ENCODE measurements at places on chromosomes 7 and 10.

DNA sequence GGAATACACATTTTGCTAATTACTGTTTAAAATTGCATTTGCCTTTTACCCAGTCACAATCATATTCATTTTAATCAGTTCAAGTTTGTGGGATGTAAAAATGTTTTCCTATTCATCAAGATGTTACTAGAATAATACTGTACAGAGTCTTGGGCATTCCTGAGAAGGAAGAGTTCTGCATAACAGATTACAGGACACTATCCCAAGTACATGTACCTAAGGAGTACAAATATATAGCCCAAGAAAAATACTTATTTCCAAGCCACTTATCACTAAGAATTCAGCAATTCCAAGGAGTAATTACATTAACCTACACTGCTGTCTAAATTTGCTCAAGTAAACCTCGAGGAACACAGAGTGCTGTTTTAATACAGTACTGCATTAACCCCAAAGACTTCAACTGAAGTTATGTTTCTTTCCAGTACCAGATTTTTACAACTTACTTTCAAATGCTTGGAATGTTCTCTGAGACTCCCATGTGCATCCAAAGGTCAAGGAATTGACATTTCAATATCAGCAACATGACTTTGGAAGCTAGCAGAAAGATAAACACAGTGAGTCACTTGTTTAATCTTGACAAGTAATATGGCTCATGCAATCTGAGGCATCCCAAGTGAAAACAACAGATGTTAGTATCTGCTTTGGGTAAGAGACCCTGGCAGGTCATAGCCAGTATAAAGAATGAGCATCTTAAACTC lies 125.4 kb upstream of the BET1 start:
- no peak for DNase-seq

GRCh38 chr7:41750661-41751540 lies 48.0 kb upstream of the INHBA start:
- no peak for DNase-seq

DNA sequence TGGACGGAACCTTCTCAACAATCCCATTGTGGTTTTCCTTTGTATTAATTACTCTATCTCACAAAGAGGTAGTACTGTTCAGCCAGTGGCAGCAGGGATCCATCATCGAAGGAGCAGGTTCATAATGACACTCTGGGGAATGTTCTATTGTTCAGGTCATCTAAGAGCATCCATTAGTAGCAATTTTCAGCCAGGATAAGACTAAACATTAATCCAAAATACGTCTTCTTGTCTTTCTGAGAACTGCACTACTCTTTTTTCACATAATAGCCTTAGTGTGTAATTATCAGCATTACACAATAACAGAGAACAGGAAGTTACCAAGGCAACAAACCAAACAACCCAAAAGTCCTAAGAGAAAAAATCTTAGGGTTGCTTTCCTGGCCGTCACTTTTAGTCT lies 259.5 kb upstream of the VWC2 start:
- no peak for DNase-seq

DNA sequence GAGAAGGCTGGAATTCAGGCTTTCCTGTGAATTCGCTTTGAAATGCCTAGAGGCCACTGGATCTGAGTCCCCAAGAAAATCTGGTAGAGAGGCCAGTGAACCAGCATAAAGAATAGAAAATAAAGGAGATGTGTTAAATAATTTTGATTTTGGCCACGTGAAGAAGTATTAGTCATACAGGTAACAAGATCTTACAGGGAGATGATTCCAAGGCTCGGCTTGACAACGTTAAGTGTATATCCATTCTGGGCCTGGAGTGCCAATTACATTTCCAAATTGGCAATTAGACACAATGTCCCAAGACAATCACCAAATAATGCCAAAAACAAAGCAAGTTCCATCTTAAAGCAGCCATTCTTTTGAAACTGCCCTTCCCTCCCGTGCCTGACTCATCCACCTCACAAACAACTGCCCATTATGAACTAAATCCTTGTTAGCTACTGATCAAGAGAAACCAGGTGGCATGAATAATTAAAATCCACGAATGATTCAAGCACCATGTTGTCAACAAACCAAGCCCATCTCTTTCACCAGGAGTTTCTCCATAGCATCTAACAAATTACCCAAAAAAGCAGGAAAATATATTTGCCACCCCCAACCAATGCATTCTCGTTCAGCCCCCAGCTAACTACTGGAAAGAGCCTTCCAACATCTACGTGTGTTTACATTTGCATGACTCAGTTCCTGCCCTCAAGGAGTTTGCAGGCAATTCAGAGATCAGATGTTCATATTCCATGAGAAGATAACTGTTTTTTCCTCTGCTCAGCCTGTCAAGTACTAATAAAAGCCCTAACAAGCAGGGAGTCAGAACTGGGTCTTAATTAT lies 8.5 kb downstream of the KCNMA1 start:
- DNase-seq, result no peak

DNA sequence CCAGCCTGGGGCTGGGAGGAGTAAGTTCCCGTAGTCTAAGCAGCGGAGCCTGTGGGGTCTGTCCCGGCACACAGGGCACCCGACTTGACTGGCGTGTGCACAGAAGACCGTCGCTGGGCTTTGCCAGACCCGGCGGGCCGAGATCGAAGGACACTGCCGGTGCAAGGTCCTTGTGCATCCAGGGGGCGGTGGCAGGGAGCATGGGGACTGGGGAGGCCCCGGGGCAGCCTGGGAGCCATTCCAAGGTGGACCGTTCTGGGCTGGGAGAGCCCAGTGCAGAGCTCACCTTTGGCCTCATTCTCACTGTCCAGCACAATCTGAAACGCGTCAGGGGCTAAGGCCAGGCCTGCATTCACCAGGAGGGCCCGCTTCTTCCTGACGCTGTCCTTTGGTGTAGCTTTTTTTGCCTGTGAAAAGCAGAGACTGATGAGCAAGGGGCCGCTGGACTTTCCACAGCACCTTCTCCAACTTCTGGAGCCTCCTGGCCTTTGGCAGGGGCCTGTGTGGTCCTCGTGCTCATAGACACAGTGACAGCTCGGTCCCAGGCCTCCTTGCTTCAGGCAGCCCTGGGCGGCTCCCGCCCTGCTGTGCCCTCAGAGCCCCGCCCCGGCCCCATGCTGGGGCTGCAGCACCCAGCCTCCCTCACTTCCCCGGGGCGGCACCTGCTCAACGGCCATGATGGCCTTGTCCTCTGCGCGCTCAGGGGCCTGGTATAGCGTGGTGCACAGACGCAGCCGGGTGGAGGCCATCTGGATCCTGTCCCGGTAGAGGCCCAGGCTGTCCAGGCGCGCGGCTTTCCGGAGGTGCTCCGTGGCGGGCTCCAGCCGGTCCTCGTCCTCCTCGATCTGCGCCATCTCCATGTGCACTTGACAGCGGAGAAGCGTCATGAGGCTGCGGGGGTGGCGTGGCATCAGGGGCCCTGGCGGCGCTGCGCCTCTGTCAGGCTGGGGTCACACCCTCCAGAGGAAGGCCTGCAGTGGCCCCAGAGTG lies 20.3 kb downstream of the CFAP46 start:
- no peak for DNase-seq

GRCh38 chr7:139798221-139798620 lies 20.4 kb upstream of the HIPK2 start:
- no peak for DNase-seq

DNA sequence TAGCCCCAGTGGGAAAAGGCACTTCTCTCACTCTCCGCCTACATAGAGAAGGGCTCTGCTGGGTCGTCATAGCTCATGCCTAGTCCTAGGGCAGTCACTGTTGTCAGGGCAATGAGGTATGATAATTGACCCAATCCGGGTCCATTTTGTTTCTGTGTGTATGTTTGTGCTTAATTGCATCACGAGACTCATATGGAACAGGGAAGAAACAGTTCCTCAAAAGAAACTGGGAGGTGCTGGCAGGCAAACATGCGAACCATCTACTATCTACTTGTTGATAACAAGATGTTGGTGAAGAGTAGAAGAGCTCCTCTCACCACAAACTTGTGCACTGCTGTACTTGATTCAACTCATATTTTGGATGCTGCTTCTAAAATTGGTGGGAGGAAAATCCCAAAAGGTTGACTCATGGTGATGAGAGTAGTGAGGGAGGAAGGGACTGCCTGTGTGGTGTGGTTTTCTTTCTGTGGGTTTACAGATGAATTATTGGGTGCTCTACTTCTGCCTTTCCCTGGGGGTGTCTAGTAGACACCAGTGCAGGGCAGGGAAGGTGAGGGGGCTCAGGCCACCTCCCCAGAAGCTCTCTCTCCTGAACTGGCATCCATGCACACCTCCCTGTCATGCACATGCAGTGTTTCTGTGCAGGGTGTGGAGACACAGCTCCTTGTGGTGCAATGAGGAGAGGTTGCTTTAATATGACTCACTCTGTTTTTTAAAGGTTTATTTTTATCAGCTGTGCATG lies 29.4 kb downstream of the LSMEM1 start:
- DNase-seq, result peak; percentile 12

DNA sequence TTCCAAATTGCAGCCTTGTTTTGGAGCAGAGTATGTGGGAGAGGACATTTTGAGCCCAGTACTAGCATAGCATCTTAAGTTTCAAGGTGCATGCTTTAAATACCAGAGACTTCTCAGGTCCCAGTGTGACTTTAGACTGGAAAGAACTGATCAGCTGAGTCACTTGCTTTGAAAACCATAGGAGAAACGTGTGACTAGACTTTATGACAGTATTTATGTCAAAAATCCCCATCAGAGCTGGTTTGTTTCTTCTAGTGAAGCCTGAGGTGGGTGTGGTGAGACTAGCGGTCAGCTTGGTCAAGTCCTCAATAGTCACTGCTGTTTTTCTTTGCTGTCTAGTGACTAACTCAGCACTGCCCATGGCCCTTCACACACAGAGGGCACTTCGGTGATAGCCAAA lies 724.2 kb downstream of the GATA3 start:
- no peak for DNase-seq

DNA sequence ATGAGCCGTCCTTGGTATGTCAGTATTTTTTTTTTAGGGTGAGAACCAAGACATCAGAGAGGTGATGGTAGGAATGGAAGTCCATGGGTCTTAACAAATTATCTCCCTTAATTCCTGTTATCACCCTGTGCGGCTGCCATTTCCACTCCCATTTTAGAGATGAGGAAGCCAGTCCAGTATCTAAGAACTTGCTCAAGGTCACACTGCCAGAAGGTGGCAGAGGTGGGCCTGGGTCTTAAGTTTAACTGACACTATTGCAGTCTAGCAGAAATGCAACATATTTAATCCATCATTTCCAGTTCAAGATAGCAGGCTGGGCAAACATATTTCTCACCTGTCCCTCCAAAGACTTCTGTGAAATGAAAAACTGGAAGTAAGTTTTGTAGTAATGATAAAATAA lies 108.3 kb downstream of the GLI3 start:
- no peak for DNase-seq

- no peak for DNase-seq
These were observed 42.2 kb upstream of the PDGFA start for GRCh38 chr7:561631-562373.

GRCh38 chr7:131027287-131027773 lies 293.3 kb upstream of the KLF14 start:
- peak; percentile 52 for DNase-seq

DNA sequence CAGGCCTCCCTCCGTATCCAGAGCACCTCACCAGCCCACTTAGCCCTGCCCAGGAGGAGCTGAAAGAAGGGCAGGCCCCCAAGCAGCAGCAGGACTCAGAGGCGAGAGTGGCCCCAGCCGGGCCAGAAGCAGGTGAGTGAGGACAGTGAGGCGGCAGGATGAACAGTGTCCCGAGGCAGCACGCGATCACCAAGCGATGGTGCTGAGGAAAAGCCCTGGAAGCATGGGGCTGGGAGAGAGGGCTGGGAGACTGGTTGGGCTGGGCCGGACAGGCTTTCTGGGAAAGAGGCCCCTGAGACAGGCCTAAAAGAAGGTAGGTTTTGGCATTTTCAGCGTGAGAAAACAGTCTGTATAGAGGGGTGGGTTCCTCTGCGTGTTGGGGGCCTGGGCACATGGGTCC lies 16.4 kb downstream of the ZNF783 start:
- no peak for DNase-seq

- DNase-seq, result peak; percentile 75
These were observed 471.7 kb upstream of the GALNT17 start for GRCh38 chr7:70660154-70660818.

GRCh38 chr10:99558708-99559107 lies 26.0 kb downstream of the NKX2-3 start:
- no peak for DNase-seq

DNA sequence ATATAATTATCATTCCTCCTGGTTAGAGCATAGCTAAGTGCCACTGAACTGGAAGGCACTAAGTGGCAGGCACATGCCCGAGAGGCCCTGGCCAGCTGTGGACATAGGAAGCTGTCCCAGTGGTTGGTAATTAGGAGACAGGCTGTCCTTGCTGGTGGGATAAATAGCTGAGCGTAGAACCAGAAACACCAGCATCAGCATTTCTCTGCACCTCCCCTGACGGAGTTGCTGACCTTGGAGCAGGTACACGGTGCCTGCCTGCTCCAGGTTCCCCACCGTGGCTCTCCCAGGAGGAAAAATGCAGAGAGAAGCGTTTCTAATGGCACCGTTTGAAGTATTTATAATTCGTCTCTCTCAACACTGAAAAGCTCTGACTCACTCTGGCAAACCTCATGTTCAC lies 5.6 kb upstream of the ABLIM1 start:
- DNase-seq, result no peak

DNA sequence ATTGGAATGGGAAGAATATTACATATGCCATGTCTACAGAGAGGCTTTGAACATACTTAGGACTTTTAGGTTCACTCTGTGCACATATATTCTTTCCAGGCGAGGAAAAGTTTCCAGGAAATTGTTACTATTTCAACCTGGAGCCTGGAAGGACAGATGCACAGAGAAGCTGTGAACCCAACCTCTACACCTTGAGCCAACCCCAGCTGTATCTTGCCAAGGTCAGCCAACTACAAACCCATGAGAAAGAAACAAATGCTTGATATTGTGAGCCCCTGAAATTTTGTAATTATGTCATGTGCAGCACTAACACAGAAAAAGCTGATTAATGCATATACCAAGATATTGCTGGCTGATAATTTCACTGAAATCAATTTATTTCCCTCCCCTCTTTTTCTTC lies 404.9 kb downstream of the GLRX3 start:
- DNase-seq, result no peak

DNA sequence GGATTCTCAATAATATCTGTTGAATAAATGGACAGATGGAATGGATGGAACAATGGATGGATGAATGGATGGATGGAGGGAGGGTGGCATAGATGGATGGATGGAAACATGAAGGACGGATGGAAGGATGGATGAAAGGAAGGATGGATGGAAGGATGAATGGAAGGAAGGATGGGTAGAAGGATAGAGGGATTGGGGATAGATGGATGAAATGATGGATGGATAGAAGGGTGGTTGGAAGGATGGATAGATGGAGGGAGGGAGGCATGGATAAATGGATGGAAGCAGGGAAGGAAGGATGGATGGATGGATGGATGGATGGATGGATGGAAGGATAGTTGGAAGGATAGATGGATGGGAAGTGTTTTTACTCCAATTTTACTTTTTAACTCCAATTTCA lies 35.4 kb downstream of the AKR1B15 start:
- DNase-seq, result no peak

DNA sequence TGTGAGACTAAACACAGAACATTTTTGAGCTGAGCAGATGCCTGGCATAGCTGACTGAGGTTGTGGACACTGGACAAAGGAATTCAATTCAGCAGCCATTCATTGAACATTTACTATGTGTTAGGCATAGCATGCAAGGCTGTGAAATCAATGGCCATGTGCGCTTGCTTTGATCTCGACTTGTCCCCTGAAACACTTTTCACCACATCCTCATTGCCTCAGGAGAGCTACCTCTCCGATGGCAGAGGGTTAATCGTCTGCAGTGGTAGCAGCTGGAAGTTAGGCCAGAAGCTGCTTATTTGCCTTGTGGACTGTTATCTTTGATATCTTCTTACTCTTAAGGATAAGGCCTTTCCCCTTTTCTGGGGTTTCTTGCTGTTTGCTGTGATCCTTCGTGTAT lies 297.8 kb downstream of the AUTS2 start:
- no peak for DNase-seq
